Fibroblast of the aortic adventitia (primary cell): ENCODE measurements at places on chromosomes 2 and 18.

DNA sequence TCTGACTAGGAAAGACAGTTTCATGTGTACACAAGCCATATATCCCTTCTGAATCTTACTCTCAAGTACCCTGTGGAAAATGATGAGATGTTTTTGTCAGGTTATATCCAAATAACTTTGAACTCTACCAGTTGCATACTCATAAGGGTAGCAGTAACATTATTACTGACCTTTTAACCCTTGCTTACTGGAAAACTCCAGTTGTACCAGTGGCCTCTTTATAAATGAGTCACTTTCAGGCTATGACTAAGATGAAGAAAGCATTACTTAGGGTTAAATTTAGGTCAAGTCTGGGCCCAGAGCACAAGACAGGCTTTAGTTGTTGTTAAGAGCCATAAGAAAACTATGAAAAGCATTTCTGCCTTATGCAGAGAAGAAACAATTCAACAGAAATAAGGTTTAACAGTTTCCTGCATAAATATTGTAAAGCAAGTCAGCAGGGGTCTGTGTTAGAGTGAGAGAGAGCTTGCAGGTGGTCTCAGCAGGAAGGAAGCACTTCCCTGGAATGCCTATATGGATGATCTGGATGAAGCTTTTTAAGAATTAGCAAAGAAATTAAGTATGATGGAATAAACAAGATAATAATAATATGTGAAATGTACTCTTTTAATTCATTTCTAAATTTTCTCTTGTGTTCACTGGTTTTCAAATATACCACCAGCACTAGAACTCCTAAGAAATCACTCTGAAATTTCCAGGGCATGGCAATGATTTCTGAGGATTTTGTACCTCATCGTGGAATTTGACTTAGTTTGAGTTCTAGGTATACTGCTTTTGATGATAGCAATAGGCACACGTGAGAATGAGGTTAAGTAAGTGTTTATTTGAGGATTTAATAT, 126.6 kb downstream of the UBE2E3 start:
- peak; percentile 84 for DNase-seq

- peak; percentile 66 for DNase-seq
Observed at GRCh38 chr2:74379851-74380789, at the start of gene DCTN1. Gene DCTN1 (minus strand): TSS chr2:74380311. CDS start chr2:74380037, 274 bp downstream.

DNA sequence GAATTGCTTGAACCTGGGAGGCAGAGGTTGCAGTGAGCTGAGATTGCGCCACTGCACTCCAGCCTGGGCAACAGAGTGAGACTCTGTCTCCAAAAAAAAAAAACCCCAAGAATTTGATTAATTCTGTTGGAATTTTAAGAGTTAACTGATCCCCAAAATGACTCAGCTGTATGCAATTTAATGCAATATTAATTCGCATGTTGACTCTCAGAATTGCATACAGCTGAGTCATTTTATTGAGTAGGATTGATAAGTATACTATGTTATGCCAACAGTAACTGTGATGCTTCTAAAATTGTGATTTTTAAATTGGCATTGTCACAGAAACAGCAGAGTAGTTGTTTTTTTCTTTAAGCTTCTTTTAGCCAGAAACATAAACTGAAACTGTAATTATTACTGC, 19.6 kb downstream of the MSH2 start:
- peak; percentile 62 for DNase-seq

- DNase-seq, result peak; percentile 46
Observed at GRCh38 chr2:240205348-240205747, 64.9 kb upstream of the OTOS start.

DNA sequence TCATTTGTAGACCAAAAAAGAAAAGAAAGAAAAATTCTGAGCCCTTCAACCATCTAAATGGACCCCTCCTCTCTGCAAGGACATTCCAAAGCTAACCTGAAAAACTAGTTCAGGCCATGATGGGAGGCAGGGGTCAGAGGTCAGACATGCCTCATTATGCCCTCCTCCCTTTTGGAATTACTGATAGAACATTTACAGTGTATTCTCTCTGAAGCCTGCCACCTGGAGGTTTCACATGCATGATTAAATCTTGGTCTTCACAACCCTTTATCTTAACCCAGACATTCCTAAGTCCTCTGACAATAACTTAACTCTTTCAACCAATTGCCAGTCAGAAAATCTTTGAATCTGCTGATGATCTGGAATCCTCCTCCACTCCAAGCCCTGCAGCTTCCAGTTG, 86.0 kb downstream of the SPP2 start:
- DNase-seq, result no peak

GRCh38 chr2:191864628-191865374, 17.9 kb upstream of the CAVIN2 start:
- DNase-seq, result peak; percentile 60

DNA sequence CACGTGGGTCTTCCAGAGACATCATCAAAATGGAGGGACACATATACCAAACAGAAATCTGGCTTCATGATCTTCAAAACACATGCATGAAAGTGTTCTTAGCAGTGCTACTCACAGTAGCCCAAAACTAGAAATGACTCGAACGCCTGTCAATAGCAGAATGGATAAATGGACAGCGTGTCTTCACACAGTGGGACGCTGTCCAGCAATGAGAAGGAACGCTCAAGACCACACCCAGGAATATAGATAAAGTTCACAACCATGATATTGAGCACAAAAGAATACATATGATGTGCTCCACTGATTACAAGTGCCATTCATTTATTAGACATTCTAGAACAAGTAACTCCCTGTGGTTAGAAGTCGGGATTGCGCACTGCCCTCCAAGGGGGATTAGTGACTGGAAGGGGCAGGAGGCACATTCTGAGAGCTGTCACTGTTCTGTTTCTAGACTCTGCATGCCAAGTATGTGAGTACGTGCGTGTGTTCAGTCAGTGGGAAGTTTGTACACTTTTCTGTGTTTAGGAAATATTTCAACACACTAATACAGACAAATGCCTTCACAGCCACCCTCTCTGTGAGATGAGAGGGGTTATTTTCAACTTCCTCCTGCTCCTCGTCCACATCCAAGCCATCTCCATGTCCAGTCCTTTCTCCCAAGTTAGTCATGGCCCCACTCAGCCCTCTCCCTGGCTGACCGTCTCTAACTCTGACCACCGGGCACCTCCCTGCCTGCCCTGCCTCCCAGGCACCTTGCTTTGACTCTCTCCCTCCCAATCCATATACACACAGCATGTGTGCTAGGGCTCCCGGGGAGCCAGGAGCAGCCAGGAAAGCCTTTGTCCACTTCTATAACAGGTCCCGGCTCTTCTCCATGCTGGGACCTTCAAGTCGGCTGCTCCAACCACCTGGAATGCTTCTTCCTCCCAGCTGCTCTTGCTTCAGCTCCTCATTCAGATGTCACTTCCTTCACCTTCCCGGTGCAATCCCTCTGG, 26.9 kb upstream of the TNS1 start:
- no peak for DNase-seq
